ENCODE measurements at places on chromosomes 1 and 21. TPM values are rescaled to one million over a fixed set of nuclear protein-coding genes. Genes with fewer than 3 reads are reported as not detected.

The SPRR2F gene
- 0.09 TPM for total RNA-seq

The FCRL5 gene
- total RNA-seq, result 0.80 TPM

The BSDC1 gene
- total RNA-seq, result 35.3 TPM

The SLC25A34 gene
- 0.42 TPM for total RNA-seq

The LCE1D gene
- total RNA-seq, result not detected

The DNASE2B gene
- total RNA-seq, result not detected

The OTUD7B gene
- total RNA-seq, result 1.8 TPM

The ANKRD65 gene
- 7.9 TPM for total RNA-seq

The TMEM125 gene
- 0.42 TPM for total RNA-seq

The TNFSF4 gene
- 3.7 TPM for total RNA-seq

The VHLL gene
- total RNA-seq, result not detected

The FCRL1 gene
- 0.61 TPM for total RNA-seq

- no peaks in the 10 kb centered on the region for H3K27me3 ChIP-seq
- H3K27ac ChIP-seq, result no peak overlapping the region
- peaks cover 9% of the 10 kb centered on the region for H3K36me3 ChIP-seq
- H3K4me1 ChIP-seq, result peaks cover 2% of the 10 kb centered on the region
- H3K4me3 ChIP-seq, result no peak overlapping the region
Measured at GRCh38 chr1:184740344-184740743, 14.3 kb downstream of the EDEM3 start.

DNA sequence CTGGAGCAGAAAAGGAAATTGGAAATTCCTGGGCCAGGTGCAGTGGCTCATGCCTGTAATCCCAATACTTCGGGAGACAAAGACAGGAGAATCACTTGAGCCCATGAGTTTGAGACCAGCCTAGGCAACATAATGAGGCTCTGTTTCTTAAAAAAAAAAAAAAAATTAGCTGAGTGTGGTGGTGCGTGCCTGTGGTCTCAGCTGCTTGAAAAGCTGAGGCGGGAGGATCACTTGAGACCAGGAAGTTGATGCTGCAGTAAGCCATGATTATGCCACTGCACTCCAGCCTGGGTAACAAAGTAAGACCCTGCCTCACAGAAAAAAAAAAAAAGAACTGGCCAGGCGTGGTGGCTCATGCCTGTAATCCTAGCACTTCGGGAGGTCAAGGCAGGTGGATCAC is 56.7 kb downstream of the SRSF11 start:
- no peak overlapping the region for H3K4me3 ChIP-seq
- no peak overlapping the region for H3K27ac ChIP-seq
- no peak for DNase-seq
- peaks cover 15% of the 10 kb centered on the region for H3K36me3 ChIP-seq

GRCh38 chr1:230563591-230563990 is 78.7 kb upstream of the COG2 start:
- H3K4me1 ChIP-seq, result no peaks in the 10 kb centered on the region
- H3K4me3 ChIP-seq, result no peak overlapping the region
- H3K27me3 ChIP-seq, result no peaks in the 10 kb centered on the region
- H3K36me3 ChIP-seq, result no peaks in the 10 kb centered on the region
- H3K27ac ChIP-seq, result no peak overlapping the region

DNA sequence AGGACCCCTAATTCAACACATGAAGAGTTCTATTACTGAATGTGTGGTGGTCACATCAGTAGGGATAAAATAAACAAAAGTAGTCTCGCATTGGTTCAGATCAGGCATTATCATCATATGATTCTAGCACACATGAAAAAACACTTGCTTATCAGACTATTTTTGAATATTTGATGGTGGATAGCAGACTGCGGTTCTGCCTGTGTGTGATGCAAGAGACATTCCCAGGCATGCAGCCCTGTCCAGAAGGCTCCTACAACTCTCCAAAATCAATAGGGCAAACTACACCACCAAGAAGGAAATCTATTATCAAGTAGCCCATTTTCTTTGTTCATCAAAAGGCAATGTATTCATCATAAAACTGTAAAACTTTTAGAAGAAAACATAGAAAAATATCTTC is 304.7 kb downstream of the DUSP10 start:
- no peaks in the 10 kb centered on the region for H3K27me3 ChIP-seq
- no peak overlapping the region for H3K27ac ChIP-seq
- no peaks in the 10 kb centered on the region for H3K4me1 ChIP-seq

- H3K4me1 ChIP-seq, result no peaks in the 10 kb centered on the region
- DNase-seq, result no peak
- peaks cover 2% of the 10 kb centered on the region for H3K27me3 ChIP-seq
- H3K36me3 ChIP-seq, result no peaks in the 10 kb centered on the region
- no peak overlapping the region for H3K4me3 ChIP-seq
- no peak overlapping the region for H3K27ac ChIP-seq
Measured at GRCh38 chr1:3762873-3763228, 9.7 kb upstream of the SMIM1 start.

DNA sequence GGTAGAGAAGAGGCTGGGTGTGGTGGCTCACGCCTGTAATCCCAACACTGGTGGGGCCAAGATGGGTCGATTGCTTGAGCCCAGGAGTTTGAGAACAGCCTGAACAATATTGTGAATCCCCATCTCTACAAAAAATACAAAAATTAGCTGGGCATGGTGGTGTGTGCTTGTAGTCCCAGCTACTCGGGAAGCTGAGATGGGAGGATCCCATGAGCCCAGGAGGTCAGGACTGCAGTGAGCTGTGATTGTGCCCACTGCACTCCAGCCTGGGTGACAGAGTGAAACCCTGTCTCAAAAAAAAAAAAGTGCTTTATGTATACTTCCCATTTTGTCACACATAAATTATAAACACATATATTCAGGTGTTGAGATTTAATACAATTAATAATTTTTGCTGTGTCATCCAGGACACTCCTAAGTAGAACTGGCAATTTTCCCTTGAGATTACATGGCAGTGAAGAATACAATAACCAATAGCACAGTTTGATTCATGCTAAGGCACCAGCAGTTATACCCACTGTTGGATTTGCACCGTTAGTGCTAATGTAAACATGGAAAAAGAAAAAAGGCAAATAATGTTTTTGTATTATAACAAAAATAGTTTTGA is 15.5 kb downstream of the GABPB2 start:
- no peaks in the 10 kb centered on the region for H3K27me3 ChIP-seq
- H3K4me3 ChIP-seq, result no peak overlapping the region
- H3K4me1 ChIP-seq, result no peaks in the 10 kb centered on the region
- peaks cover 9% of the 10 kb centered on the region for H3K36me3 ChIP-seq

GRCh38 chr1:55789466-55789865 is 574.3 kb upstream of the USP24 start:
- no peaks in the 10 kb centered on the region for H3K36me3 ChIP-seq
- no peak overlapping the region for H3K27ac ChIP-seq
- H3K4me1 ChIP-seq, result no peaks in the 10 kb centered on the region
- DNase-seq, result no peak
